Left kidney (tissue), 8 donors: ENCODE measurements at places on chromosomes 1 and 21. TPM values are rescaled to one million over a fixed set of nuclear protein-coding genes. Genes with fewer than 3 reads are reported as not detected.

DNA sequence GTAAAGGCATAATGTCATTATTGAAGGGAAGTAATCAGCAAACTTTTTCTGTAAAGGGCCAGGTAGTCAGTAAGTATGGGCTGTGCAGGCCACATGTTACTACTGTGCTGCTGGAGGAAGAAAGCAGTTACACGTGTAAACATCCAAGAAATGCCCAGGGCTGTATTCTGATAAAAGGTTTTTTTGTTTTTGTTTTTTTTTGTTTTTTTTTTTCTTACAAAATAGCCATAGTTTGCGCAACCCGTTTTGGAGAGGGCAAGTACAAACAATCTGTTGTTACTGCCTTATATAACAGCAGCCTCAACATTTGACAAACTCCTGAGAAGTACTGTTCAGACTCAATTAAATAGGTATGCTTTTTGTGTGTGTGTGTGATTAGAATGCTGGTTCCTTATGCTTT is 26.7 kb upstream of the MTMR11 start:
- no peak for DNase-seq

DNA sequence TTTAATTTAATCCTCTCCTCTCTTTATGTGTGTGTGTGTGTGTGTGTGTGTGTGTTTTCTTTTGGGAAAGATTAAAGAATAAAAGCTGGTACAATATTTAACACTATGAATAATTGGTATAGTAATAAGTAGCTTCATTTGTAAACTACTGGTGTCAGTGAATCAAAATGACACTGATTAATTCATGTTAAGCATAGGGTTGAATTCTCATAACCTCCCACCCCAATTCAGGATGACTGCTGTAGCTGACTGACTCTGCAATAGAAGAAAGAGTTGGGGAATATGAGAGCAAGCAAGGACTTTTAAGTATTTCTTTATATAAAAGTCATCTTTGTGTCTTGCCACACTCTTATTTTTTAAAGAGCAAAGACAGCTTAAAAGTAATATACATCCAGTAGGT is 13.1 kb downstream of the SLC30A7 start:
- DNase-seq: no peak

DNA sequence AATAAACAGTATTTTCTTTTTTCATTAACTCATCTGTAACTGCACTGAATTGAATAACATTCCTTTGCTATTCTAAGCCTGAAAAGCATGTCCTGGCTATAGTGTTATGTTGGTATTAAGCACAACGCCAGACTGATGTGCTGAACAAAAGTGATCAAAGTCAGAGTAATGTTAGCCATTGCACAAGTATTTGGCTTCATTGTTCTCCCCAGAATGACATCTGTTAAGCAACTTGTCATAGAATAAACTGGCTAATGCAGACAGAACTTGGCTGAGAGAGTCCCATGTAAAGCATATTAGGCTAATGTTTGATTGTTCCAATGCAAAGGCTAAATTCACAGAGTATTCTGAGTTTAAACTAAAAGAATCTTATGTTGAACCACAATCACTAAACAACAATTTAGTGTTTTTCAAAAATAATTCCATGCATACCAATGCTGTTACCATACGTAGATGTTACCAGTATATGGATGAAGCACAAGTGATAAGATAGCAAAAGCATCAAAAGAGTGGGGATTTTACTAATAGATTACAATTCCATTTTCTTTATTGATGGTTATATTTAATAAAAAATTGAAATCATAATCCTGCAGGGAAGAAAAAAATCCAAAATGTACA is 235.3 kb upstream of the DMRTA2 start:
- no peak for DNase-seq

DNA sequence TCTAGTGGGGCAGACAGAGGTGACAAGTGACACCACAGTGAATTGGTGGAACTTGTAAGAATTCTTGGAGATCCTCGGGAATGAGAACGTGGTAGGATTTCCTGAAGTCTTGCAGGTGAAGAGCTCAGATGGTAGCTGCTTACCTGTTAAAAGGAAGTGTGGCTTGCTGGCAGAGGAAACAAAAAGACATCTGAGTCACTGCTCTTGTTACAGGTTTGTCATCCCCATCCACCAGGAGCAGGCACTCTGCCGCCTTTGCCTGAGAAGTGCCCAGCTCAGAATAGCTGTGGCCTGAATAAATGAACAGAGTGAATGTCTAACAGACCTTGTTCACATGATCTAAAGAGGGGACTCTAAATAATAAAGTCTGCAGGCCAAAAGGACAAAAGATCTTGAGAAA is 12.3 kb upstream of the ZSCAN20 start:
- DNase-seq: no peak

- no peak for DNase-seq
Measured at GRCh38 chr1:93015590-93015989, 54.3 kb upstream of the DIPK1A start.

Gene F5
- polyA plus RNA-seq: 5.7 TPM

DNA sequence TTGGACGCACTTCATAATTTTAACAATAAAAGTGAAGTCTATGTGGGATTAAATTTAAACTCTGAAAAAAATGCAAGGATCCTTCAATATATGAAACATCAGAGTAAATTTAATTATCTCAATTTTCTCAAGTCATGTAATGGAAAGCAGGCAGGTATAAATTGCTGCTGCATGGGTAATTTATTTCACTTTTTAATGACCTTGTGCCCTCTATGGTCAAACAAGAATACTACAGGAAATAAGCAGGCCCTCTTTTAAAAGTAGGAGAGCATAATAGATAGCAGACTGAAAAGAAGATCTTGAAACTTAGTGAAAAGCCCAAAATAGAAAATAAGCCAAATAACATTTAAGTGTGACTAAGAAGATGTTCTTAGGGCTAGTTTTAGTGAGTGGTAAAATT is 22.9 kb downstream of the BCAS2 start:
- DNase-seq: no peak

GRCh38 chr1:74523873-74524480 is 11.6 kb upstream of the LRRC53 start:
- DNase-seq: no peak

GRCh38 chr1:68015971-68016370 is 34.5 kb downstream of the DIRAS3 start:
- no peak for DNase-seq
